ENCODE measurements at places on chromosomes 12 and 14.

DNA sequence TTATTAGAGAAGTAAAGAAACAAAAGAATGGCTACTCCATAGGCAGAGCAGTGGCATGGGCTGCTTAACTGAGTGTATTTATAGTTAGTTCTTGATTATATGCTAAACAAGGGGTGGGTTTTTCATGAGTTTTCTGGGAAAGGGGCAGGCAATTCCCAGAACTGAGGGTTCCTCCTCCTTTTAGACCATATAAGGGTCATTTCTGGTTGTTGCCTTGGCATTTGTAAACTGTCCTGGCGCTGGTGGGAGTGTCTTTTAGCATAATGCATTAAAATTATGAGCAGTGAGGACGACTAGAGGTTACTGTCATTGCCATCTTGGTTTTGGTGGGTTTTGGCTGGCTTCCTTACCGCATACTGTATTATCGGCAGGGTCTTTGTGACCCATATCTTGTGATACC, 40.1 kb downstream of the CCDC60 start:
- no peak for DNase-seq

- no peak for DNase-seq
These were observed 3.8 kb downstream of the KRT73 start for GRCh38 chr12:52614381-52615207.

- DNase-seq = no peak
These were observed 107.0 kb downstream of the PTCSC3 start for GRCh38 chr14:36069535-36069900.

DNA sequence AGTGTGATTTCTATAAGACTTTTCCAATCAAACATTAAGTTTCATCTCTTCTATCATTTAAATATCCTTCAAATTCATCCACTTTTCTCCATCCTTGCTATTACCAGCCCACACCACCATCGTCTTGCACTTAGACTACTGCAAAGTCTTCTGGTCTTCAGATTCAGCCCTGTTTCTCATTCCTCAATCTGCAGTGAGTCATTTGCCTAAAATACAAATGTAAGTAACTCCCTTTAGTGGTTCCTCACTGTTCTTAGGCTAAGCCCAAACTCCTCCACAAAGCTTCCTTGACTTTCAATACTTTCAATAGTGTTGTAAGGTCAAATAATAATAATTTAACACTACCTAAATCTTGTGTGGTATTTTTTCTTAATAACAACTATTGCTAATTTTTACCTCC, 83.3 kb downstream of the PLEKHG7 start:
- no peak for DNase-seq

GRCh38 chr12:55757701-55758100, 14.8 kb downstream of the GDF11 start:
- DNase-seq = no peak

DNA sequence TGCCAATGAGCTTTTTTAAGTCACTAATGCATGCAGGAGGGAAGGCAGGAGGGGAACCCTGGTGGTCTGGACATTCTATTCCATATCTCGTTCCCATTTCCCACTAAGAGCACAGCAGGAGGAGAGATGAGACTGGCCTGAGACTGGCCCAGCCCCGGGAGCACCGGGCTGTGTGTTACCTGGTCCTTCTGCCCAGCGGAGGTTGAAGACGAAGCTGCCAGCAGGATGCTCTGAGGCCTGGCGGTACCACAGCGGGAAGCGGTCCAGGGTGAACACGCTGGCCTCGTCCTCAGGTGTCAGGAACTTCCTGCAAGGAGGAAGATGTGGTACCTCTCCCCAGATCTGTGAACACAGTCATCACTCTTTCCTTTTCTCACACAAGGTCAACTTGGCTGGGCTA, 23.9 kb downstream of the LRTM2 start:
- no peak for DNase-seq

DNA sequence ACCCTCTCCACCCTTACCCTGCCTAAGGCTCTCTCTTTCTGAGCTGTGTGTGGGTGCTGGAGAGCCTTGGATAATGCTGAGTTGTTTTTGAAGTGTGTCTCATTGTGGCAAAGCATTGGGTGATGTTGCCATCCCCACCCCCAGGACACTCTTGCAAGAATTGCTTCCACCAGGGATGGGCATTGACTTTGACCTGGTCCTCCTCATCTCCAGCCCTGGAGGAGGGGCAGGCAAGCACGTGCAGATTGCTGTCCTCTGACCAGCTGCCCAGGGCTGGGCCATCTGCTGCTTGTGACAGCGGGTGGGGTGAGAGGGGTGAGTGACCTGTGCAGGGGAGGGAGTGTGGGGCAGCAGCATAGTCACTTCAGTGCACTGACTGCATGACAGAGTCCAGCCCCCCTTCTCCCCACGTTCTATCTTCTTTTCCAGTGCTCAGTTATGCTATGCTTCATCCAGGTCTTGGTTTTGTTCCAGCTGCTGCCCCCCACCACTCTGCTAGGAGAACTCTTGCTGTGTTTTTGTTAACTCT, 26.2 kb downstream of the SUSD6 start:
- no peak for DNase-seq

GRCh38 chr14:68292441-68293215, 473.0 kb downstream of the RAD51B start:
- no peak for DNase-seq

- no peak for DNase-seq
These were observed 59.6 kb downstream of the PRKCH start for GRCh38 chr14:61380984-61381383.

- peak; percentile 55 for DNase-seq
These were observed 92.7 kb downstream of the DIP2B start for GRCh38 chr12:50597200-50598195.

- DNase-seq = no peak
These were observed 238.1 kb upstream of the SEL1L start for GRCh38 chr14:81771651-81772275.

- peak; percentile 5 for DNase-seq
These were observed 69.7 kb downstream of the SVOP start for GRCh38 chr12:108950991-108951739.

GRCh38 chr14:68968721-68969120, 10.4 kb downstream of the ACTN1 start:
- no peak for DNase-seq

GRCh38 chr14:46887144-46887543, 235.6 kb upstream of the RPL10L start:
- DNase-seq = no peak

DNA sequence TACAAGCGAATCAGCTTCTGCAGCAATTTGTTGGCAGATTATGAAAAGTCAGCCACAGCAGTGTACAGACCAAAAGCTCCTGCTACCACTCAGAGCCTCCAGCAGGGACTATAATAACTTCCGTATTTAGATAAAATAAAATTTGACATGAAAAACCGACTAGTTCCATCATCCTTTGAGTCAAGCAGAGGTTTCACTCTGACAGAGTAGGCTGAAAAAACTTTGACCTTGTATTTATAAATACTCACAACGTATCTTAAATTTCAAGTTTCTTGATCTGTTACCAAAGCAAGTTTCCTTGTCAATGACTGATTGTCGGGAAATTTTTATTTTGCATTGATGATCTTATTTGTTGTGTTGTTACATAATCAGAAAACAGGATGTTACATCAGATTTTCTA, 283.4 kb downstream of the DAD1 start:
- DNase-seq = no peak

All from skeletal muscle cell (primary cell).